Fibroblast of the aortic adventitia (primary cell): ENCODE measurements at places on chromosomes 6 and 20.

- DNase-seq, result no peak
Measured at GRCh38 chr20:54205450-54205849, 2.4 kb upstream of the PFDN4 start.

DNA sequence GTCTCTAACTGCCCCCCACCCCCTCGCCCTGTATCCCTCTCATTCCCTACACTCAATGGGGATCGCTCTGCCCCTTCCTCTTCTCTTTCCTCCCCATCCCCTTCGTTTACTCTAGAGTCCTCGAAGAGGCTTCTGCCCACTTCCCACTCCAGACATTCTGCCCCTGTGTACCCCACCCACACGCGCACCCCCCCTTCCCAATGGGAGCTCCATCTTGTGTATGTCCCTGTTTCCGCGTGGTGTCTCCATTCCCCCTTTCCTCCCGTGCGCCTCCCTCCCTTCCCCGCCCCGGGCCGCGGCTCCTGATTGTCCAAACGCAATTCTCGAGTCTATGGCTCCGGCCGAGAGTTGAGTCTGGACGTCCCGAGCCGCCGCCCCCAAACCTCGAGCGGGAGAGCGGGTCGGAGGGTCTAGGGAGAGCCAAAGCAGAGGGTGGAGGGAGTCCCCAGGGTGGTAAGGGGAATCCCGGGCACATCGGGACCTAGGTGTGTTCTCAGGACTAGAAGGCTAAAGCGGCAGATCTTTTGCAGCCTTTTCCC is 679 bp upstream of the RING1 start:
- DNase-seq, result peak; percentile 44

DNA sequence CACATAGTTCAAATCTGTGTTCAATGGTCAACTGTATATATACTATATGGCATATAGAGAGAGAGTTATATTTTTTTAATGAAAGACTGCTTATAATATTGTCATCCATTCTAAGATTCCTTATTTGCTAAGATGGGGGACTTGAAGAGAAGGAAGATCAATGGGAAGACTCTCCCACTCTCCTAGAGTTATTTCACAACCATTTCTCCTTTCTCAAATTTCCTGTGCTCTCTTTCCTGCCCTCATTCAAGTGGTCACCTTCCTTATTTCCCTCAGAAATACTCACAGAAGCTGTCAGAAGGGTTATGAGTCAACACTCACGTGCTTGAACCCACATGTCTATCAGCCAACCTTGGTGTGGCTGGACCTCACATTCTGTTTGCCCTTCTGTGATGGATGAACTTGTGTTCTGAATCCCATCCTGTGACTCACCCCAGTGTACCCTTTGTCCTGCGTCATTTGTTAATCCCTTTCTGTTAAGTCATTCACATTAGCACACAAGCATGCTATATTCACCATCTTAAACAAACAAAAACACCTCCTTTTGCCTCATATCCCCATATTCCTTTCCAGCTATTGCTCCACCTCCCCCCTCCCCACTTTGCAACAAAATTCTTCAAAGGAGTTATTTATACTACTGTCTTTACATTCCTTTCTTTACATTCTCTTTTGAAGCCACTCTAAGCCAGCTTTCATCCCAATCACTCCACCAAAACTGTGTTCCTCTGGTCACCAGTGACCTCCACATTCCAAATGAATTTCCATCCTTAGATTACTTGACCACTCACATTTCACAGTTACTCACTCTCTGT is 279.3 kb upstream of the TCF21 start:
- peak; percentile 99 for DNase-seq

DNA sequence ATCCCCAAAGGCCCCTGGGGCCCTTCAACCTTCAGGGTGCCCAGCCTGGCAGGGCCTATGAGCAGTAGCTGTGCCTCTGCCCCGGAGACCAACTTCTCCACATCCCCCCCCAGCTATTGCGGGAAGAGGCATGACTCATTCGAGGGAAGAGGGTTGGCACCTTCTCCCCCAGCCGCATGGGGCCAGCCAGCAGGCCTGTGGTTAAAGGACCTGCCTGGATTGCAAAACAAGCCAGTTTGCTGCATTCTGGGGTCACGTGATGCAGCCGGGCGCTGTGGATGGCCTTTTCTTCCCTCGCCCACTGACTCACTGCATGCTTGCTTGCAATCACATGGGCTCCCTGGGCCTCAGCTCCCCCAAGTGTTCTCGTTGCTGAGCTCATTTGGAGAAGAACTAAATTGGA is 182.5 kb downstream of the MAFB start:
- DNase-seq, result peak; percentile 95

DNA sequence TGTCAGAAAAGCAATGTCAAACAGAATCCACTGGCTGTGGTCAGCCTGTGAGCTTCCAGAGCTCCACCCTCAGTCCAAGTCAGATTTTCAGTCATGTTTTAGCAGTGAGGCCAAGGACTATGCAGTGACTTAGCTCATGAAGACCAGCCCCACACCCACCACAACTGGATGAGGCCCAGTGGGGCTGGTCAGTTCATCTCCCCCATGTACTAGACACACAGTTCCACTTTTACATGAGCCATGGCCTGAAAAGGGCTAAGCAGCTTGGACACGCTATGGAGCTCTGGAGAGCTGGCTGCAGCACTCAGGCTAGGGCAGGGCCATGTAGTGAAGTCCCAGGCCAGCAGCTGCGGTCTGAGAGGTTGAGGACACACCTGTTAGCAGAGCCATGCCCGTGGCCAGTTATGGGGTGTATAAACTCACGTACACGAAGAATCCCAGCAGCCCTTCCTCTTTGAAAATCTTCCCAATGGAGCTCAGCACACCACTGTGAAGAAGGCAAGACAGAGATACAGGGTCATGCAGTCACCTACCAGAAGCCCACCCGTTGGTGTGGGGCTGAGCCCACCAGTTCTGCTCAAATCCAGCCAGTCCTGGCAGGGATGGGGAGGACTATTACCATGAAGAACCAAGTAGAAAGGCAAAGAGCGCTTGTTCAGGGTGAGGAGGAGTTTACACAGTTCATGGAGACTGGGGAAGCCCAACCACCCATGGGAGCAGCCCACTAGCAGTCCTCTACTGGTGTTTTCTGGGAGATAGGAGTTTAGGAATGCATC is 10.6 kb downstream of the MTCH1 start:
- DNase-seq, result peak; percentile 36

- peak; percentile 14 for DNase-seq
Measured at GRCh38 chr6:81561731-81562130, 190.8 kb downstream of the TENT5A start.

GRCh38 chr20:48052475-48052835 is 267.2 kb upstream of the SULF2 start:
- peak; percentile 35 for DNase-seq

- no peak for DNase-seq
Measured at GRCh38 chr6:126173265-126173664, 166.7 kb upstream of the CENPW start.

DNA sequence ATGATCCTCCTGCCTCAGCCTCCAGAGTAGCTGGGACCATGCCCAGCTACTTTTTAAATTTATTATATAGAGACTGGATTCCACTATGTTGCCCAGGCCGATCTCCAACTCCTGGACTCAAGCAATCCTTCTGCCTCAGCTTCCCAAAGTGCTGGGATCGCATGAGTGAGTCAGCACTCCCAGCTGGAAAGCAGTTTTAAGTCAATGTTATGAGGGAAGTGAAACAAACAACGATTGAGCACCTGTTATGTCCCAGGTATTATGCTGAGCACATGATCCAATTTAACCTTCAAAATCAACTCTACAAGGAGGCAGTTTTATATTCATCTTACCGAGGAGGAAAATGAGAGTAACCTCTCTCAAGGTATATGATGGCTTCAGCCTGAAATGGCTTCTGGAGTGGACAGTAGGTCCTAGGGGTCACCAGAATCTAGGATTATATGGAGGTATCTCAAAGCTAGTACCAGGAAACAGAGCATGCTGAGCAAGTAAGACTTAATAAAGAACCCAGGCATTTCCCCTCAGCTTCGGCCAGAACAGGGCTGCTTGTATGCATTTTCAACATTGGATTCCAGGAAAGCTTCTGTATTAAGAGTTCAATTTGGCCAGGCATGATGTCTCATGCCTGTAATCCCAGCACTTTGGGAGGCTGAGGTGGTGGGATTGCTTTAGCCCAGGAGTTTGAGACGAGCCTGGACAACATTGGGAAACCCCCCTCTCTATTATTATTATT is 55.0 kb downstream of the EDN1 start:
- DNase-seq, result peak; percentile 67

DNA sequence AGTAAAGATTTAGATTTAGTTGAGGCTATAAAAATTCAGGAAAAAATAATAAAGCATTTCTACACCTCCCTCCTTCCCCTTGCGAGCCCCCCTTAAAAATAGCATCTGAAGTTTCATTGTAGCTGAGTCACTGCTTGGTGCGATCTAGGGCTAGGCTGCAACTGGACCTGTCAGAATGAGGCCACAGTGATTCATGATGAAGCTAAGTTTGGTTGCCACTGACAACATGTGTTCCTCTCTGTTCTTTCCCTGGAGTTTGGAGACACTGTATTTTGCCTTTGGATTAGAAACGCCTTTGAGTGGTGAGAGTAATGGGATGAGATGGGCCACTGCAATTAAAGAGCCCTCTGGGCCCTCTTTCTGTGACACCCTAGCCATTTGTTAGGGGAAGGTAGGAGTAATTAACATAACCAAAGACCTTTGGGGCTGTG is 334.1 kb downstream of the NRN1 start:
- peak; percentile 87 for DNase-seq
